Fibroblast of the aortic adventitia (primary cell): ENCODE measurements at places on chromosomes 7 and 10.
A peak's percentile ranks its signal among the peaks of the same experiment; 100 is the strongest.

DNA sequence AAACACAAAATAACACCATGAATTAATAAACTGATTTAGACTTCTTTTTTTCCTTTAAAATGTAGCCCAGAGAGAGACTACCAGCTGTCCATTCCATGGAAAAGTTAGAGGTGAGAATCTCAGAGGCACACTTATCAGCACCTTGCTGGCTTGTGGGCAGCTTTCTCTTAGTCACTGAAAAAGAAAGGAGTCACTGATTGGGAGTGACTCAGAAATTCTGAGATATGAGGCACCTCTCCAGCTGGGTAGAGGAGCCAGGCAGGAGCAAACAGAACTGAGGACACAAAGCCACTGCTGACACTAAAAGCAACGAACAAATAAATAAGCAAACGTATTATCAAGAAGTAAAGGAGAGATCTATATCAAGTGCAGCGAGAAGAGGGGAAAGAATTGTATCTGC is 310.6 kb downstream of the PARD3 start:
- DNase-seq = peak; percentile 59

GRCh38 chr7:27239387-27240014 is 3.1 kb upstream of the EVX1 start:
- no peak for DNase-seq

DNA sequence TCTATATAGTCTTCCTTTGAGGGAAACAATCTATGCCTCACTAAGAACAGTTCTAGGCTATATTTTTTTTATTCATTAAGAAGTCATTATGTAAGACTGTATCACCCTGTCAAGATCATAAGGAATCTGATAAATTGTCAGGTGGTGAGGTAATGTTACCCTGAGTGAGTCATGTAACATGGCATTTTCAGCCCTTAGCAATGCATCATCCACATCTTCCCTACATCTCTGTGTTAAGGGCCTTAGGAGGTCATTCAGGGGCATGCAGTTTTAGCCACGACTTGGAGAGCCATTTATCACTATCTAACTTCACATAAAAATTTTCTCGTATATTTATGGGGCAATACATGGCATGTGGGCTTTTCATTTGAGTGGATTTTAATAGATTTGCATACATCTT is 924.5 kb upstream of the MBL2 start:
- DNase-seq = no peak

DNA sequence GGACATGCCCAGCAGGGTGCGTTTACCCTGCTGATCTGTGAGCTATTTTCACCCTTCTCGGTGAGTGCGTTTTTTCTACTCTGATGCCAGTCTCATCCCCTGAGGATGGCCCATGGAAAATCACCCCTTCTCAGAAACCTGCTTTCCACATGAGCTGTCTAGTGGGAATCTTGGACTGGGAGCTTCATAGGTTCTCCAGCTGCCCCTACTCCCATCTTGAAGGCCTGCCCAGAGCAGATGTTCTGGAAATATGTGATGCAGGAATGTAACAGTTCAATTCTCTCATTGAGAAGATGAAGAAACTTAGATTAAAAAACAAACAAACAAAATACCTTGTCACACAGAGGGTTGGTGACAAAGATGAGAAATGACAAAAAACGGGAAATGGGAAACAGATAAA is 146.9 kb upstream of the RAB11FIP2 start:
- DNase-seq = no peak
